ENCODE measurements at places on chromosomes 1 and 21. TPM values are rescaled to one million over a fixed set of nuclear protein-coding genes. Genes with fewer than 3 reads are reported as not detected.
A peak's percentile ranks its signal among the peaks of the same experiment; 100 is the strongest.

The CYP4B1 gene
- total RNA-seq = not detected

The RHBDL2 gene
- total RNA-seq = 1.4 TPM

The ATAD3C gene
- 0.06 TPM for total RNA-seq

The OR14C36 gene
- total RNA-seq = not detected

The TLCD4 gene
- total RNA-seq = 5.7 TPM

The TEDDM1 gene
- not detected for total RNA-seq

The CLDN19 gene
- total RNA-seq = not detected

The AIRE gene
- not detected for total RNA-seq

The VASH2 gene
- 4.4 TPM for total RNA-seq

The IVL gene
- 0.06 TPM for total RNA-seq

The PCSK9 gene
- total RNA-seq = 0.03 TPM

The BARHL2 gene
- total RNA-seq = not detected

The RHOU gene
- total RNA-seq = 2.6 TPM

The NUDT4B gene
- total RNA-seq = 30.9 TPM

The RTCA gene
- 119 TPM for total RNA-seq

The PFDN2 gene
- 213 TPM for total RNA-seq

The SHISAL2A gene
- total RNA-seq = not detected

The TPTE gene
- 5.9 TPM for total RNA-seq

The OR10J1 gene
- total RNA-seq = not detected

GRCh38 chr21:18630446-18630845 lies 226.9 kb upstream of the TMPRSS15 start:
- peak; percentile 25 for DNase-seq

DNA sequence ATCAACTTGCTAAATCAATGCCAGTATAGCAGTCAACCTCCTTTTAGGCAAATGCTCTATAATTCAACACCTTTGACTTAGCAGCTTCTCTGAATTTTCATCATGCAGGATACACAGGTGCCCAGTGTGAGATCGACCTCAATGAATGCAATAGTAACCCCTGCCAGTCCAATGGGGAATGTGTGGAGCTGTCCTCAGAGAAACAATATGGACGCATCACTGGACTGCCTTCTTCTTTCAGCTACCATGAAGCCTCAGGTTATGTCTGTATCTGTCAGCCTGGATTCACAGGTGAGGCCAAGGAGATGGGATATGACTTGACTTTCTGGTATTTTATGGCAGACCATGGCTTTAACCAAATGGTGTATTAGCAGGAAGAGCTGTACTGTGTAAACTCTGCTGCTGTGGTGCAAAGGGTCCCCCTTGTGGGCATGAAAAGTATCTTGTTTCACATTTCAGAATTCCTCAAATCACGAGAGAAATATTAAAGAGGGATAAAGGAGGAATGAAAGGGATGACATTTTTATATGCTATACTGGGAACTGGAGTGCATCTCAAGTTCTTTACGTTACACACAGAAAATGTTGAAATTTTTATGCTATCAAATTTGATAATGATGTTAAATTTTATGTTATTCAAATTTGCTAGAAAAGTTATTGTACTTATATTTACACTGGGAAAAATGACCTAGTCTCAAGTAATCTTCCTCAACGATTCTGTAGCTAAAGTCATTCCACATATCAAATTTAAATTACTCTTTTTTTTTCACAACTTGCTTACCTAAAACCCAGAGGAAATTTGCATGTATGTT lies 88.9 kb downstream of the CRB1 start:
- DNase-seq = peak; percentile 50

DNA sequence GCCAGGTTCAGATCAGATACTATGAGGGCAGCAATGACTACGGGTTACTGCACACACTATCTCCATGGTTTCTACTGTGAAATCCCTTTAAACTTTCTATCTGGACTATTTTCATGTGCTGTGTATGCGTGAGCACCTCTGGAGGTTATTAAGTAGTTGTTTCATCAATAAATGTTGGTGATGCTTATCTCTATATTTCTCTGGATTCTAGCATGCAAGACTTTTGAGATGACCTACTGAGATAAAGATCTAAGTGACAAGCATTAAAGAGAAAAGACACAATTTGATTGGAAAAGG lies 194.0 kb downstream of the NRIP1 start:
- DNase-seq = no peak

- no peak for DNase-seq
These were observed 56.5 kb downstream of the FNBP1L start for GRCh38 chr1:93504247-93505033.

- peak; percentile 74 for DNase-seq
These were observed 39.0 kb upstream of the CADM3 start for GRCh38 chr1:159132271-159132881.

DNA sequence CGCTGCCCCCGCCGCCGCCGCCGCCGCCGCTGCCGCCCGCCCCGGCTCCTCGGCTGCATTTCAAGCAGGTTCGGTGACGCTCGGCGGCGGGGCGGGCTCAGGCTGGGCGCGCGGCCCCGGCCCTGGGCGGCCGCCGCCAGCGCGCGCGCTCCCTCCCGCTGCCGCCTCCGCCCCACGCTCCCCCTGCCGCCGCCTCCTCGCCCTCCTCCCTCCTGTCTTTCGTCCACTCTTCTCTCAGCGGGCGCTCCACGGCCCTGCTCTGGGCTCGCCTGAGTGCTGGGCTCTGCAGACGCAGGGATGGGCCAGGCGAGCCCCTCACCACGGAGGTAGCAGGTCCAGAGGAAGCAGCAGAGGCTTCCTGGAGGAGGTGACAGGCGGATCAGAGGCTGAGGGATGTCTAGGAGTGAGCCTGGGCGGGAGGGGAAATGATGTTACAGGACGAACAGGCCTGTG lies at the start of gene LRP8:
TSS of gene LRP8 (minus strand) at position 62 of the 453 bp plus-strand sequence. CDS start 158 bp downstream, outside the sequence.
- DNase-seq = peak; percentile 88

DNA sequence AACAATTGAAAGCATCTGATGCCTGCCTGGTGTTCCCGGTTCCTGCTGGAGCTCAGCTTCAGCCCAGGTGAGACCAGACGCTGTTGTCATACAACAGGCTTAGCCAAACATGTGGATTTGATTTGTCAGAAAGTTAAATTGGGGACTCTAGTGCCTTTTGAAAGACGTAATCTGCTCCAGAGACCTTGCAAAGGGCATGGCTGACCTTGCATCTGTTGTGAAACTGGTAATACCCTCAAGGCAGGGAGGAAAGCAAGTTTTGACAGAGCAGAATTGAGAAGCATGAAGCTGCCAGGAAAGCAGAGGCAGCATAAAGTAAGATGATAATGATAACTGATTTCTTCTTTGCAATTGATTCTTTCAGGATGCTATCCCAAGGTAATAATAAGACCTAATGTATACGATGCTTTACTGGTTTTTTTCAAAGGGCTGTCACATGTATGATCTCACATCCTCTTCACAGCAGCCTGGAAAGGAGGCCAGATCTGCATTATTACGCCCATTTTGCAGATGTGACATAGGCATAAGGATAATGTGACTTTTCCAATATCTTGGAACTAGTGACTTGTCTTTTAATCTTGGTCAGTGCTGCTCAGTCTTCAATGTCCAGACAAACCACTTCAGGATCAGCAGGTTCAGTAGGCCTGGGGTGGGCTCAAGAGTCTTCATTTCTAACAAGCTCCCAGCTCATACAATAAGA lies 24.7 kb upstream of the CNN3 start:
- no peak for DNase-seq

DNA sequence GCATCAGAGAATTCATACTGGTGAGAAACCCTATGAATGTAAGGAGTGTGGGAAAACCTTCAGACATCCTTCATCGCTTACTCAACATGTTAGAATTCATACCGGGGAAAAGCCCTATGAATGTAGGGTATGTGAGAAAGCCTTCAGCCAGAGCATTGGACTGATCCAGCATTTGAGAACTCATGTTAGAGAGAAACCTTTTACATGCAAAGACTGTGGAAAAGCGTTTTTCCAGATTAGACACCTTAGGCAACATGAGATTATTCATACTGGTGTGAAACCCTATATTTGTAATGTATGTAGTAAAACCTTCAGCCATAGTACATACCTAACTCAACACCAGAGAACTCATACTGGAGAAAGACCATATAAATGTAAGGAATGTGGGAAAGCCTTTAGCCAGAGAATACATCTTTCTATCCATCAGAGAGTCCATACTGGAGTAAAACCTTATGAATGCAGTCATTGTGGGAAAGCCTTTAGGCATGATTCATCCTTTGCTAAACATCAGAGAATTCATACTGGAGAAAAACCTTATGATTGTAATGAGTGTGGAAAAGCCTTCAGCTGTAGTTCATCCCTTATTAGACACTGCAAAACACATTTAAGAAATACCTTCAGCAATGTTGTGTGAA lies 12.8 kb downstream of the ZFP69B start:
- DNase-seq = no peak

GRCh38 chr1:203807196-203807595 lies 11.8 kb downstream of the ZBED6 start:
- DNase-seq = peak; percentile 11

- no peak for DNase-seq
These were observed 31.3 kb downstream of the INPP5B start for GRCh38 chr1:37915476-37916093.

GRCh38 chr1:182248721-182249120 lies 142.9 kb downstream of the GLUL start:
- no peak for DNase-seq

GRCh38 chr1:241985787-241986186 lies 13.1 kb downstream of the MAP1LC3C start:
- DNase-seq = peak; percentile 39

GRCh38 chr1:220787069-220787619 lies 431 bp downstream of the MTARC1 start:
- peak; percentile 10 for DNase-seq

DNA sequence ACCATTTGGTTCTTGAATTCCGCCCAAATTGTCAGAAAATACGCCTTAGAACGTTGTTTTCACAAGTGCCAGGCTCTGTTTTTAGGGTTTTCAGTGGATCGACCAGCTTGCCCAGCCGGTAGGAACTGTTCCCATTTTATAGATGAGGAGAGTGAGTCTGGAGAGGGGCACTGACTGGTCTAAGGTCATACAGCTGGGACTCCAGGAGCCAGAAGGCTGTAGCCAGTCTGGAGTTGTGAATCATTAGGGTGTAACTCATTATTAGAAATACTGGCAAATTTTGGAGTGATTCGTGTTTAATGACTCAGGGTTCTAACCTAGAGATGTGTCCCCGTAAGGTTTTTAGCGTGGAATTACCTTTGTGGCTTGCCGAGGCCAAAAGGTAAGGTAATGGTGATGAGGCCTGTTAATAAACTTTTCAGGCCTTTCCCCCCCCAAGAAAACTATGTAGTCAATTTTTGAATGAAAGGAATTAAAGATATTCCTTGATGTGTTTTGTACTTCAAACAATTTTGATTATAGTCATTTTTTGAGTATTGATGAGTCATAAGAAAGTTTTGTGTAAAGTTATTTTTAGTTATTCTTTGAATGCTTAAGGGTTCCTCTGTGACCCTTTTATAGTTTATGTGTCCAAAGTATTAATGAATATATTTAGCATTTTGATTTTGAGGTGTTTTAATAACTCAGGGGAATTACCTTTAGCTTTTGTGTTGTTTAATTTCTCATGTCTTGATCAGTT lies 2.1 kb downstream of the DYRK1A start:
- DNase-seq = peak; percentile 22

GRCh38 chr1:242639104-242639503 lies 114.6 kb upstream of the PLD5 start:
- DNase-seq = no peak

- peak; percentile 93 for DNase-seq
These were observed at the start of gene RUNX1 for GRCh38 chr21:35048706-35049617. TSS of gene RUNX1 (minus strand) at chr21:35049302.

DNA sequence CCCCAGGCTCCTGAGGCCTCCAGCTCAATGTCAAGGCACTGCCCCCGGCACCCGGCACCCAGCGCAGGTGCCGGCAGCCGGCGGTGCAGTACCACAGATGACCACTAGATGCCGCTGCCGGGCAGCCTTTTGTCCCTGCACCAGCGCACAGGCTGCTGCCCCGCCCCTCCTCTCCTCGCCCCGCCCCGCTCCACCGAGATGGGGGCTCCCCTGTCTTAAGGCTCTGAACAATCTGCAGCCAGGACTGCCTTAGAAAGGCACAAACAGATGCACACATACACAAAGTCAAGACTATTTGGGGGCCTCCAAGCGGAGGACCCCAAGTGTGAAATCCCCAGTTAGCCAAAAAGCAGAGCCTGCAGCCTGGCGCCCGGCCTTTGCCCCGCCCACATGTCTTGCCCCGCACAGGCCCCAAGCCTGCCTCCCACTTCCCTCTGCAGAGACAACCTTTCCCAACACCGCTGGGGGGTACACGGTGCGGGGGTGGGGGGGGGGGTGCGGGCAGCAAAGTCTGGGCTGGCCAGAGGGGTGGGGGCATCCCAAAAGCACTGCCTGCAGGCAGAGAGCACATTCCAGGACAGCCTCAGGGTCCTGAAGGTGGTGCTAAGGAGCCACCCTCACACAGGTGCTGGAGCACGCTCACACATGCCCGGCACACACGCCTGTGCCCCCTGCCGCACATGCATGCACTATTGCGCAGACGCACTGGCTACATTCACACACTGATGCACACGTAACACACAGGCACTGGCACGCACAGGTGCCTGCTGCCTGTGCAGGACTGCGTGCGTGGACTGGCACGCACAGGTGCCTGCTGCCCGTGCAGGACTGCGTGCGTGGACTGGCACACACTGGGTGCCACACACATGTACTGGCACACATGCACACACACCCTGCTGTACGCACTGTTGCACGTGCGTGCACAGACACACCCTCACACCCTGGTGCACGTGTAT lies 37.1 kb downstream of the ARHGEF16 start:
- DNase-seq = peak; percentile 78

- DNase-seq = no peak
These were observed 109.0 kb downstream of the NFIA start for GRCh38 chr1:61191433-61191720.

GRCh38 chr1:201248721-201249559 lies 34.4 kb upstream of the PKP1 start:
- DNase-seq = no peak

DNA sequence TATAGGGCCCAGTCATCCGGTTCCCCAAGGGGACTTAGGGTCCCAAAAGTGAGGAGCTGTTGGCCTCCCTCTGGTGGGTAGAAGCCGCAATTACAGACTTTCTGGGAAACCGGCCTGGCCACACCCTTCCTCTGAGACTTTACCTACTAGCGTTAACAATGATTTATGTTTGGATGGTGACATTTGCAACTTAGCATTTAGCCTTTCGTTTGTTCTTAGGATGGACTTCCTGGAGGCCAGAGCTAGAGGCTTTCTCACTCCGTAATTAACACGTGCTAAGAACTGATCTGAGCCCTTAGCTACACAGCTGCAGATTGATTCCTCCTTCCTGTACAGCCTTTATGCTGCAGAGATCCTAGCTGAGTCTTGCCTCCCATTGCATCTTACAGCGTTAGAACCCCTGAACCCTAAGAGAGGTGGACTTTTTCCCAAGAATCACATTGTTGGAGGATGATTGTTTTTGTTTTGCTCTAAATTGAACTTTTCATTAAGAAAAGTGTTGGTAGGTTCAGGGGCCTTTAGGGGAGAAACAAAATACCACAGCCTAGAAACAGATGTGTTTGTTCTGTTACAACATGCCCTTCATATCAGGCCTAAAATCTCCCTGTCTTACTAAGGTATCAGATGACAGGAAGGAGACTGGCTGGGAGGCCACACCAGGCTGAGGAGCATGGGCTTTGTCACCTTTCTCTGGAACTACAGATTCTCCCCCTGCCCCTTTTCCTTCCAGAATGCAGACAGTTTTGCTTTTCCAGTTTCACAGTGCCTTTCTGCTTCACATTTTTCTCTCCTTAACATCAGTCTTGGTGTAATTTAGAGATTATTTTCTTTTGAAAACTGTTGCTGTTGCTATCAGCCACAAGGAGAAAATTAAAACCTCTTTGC lies 1.9 kb downstream of the S100A11 start:
- DNase-seq = peak; percentile 77

GRCh38 chr21:18812308-18812707 lies 408.7 kb upstream of the TMPRSS15 start:
- DNase-seq = no peak

Data from Daoy (cell line).